Natural killer cell (primary cell): ENCODE measurements at places on chromosomes 16 and 17. TPM values are rescaled to one million over a fixed set of nuclear protein-coding genes. Genes with fewer than 3 reads are reported as not detected.

GRCh38 chr16:10090816-10091215 lies 91.4 kb downstream of the GRIN2A start:
- H3K27me3 ChIP-seq: no peaks in the 10 kb centered on the region
- H3K27ac ChIP-seq: no peak overlapping the region
- H3K4me3 ChIP-seq: no peak overlapping the region
- H3K4me1 ChIP-seq: no peaks in the 10 kb centered on the region
- H3K36me3 ChIP-seq: no peaks in the 10 kb centered on the region

The COQ9 gene
- 16.9 TPM for total RNA-seq

GRCh38 chr16:19138601-19139000 lies 24.8 kb downstream of the ITPRIPL2 start:
- H3K27ac ChIP-seq: no peak overlapping the region
- H3K36me3 ChIP-seq: no peaks in the 10 kb centered on the region
- H3K27me3 ChIP-seq: no peaks in the 10 kb centered on the region
- no peak for DNase-seq
- no peaks in the 10 kb centered on the region for H3K4me1 ChIP-seq

The C16orf89 gene
- total RNA-seq: not detected

GRCh38 chr17:44913676-44914075 lies 1.6 kb downstream of the GFAP start:
- H3K4me3 ChIP-seq: no peak overlapping the region
- no peaks in the 10 kb centered on the region for H3K36me3 ChIP-seq
- H3K27me3 ChIP-seq: peaks cover 10% of the 10 kb centered on the region
- no peak overlapping the region for H3K27ac ChIP-seq
- H3K4me1 ChIP-seq: peaks cover 11% of the 10 kb centered on the region

The VMO1 gene
- 4.8 TPM for total RNA-seq

The GRAP gene
- total RNA-seq: 7.1 TPM

The ECI1 gene
- 14.6 TPM for total RNA-seq

The KRTAP4-8 gene
- total RNA-seq: not detected

The SBK1 gene
- total RNA-seq: 60.9 TPM

The BRIP1 gene
- 2.9 TPM for total RNA-seq

- H3K36me3 ChIP-seq: no peaks in the 10 kb centered on the region
- H3K27ac ChIP-seq: no peak overlapping the region
These were observed 98.9 kb upstream of the AMZ2 start for GRCh38 chr17:68148936-68149335.

GRCh38 chr16:83238949-83239691 lies 568.7 kb upstream of the HSBP1 start:
- DNase-seq: no peak
- H3K36me3 ChIP-seq: no peaks in the 10 kb centered on the region
- H3K27ac ChIP-seq: no peak overlapping the region
- no peaks in the 10 kb centered on the region for H3K4me1 ChIP-seq
